ENCODE measurements at places on chromosomes 1 and 21.

DNA sequence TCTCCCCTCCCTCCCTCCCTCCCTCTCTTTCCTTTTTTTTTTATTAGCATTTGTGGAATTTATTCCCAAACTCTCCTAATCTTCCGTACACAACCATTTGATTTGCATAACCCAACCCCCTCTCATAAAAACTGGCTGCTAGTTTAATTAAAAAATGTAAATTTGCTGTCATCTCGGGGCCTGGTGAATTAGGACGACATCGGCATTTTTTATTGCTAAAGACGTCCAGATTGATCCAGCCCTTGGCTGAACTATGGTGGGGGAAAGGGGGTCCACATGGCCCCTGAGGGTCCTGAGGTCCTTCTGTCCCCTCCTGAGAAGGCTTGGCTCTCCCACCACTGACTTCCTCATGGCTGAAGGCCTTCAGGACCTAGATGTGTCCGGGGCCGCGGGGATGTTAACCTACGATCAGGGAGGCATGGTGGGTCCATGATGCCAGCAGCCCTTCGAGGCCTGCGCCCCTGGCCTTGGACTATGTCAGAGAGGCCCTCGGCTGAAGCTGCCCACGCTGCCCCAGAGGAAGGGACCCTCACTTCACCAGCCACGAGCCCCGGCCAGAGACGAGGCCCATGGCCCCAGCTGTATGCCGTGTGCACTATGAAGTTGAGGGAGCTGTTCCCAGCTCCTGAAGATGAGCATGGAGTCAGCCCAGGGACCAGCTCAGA lies 105.2 kb downstream of the CASZ1 start:
- DNase-seq: no peak

GRCh38 chr1:178976541-178976940 lies 49.2 kb upstream of the FAM20B start:
- no peak for DNase-seq

- DNase-seq: no peak
Observed at GRCh38 chr1:94259635-94260289, 22.4 kb upstream of the ARHGAP29 start.

GRCh38 chr1:97505816-97506215 lies 415.0 kb downstream of the DPYD start:
- DNase-seq: no peak

- DNase-seq: no peak
Observed at GRCh38 chr1:47830021-47830420, 167.2 kb downstream of the TRABD2B start.

- DNase-seq: peak; percentile 64
Observed at GRCh38 chr1:198560161-198560560, 19.7 kb upstream of the ATP6V1G3 start.

- no peak for DNase-seq
Observed at GRCh38 chr1:75514270-75514669, 96.6 kb downstream of the SLC44A5 start.

GRCh38 chr1:191419842-191420241 lies 738.4 kb upstream of the RGS18 start:
- no peak for DNase-seq

DNA sequence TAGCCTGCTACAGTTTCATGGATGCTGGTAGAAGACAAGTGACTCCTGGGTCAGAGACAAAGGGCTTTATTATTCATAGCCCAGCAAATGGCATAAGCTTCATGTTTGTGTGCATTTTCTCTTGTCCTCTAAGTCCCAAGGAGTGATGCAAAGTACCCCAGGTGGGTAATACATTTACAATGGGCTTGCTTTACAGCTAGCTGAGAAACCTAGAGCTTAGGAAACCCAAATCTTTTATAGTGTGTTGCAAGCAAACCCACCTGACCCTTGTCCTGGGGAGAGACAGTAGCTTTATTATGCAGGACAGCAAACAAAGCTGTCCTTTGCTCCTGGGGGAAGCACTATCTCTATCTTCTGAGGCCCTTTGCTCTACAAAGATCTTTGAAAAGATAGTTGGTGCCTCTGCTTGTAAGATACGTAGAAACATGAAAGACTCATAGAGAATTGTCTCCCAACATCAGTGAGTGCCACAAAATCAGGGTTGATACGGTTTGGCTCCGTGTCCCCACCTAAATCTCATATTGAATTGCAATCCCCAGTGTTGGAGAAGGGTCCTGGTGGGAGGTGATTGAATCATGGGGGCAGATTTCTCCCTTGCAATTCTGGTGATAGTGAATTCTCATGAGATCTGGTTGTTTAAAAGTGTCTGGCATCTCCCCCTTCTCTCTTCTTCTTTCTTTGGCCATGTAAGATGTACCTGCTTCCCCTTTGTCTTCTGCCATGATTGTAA lies 315.8 kb upstream of the USP24 start:
- DNase-seq: no peak

DNA sequence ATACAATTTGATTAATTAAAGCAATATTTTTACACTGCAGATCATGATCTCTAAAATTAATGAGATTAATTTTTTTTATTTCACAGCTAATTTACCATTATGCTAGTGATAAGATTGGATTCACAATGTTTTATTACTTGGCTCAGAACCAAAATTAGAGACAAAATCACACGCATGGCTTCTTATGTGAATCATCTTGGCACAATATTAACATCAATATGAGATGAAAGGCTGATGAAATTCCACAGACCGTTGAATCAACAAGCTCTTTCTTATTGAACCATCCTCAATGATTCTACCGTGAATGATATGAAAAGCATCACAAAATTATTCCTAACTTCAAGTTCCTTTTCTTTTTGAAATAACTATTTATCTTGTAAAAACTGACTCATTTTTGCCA lies 544.9 kb downstream of the KCNT2 start:
- no peak for DNase-seq

DNA sequence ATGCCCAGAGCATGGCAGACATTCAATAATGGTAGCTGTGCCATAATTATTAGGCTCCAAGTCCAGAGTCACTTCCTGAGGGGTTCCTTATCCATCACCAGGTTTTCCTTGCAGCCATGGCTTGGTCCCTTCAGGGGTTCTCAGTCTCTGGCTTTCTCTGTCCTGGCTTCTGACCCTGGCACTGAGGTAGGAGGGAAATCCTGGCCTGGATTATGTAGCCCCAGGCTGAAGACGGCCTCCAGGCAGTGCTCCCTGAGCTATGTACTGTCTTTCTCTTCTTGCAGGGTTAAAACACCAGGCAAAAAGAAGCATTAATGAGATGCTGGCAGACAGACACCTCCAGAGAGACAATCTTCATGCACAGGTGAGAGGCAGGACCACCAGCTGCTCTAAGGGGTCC lies 9.5 kb upstream of the PADI3 start:
- peak; percentile 83 for DNase-seq

GRCh38 chr1:24861821-24862727 lies 68.0 kb downstream of the RUNX3 start:
- DNase-seq: no peak

DNA sequence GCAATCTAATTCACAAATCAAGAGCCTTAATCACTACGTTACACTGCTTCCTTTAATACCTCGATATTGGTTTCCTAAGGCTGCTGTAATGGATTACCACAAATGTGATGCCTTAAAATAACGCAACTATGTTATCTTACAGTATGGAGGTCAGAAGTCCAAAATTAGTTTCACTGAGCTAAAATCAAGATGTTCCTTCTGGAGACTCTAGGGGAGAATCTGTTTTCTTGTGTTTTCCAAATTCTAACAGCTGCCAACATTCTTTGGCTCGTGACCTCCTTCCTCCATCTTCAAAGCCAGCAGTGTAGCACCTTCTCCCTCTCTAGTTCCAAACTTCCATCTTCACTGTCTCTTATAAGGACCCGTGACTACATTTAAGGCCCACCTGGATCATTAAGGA lies 335.0 kb upstream of the NFIA start:
- no peak for DNase-seq

DNA sequence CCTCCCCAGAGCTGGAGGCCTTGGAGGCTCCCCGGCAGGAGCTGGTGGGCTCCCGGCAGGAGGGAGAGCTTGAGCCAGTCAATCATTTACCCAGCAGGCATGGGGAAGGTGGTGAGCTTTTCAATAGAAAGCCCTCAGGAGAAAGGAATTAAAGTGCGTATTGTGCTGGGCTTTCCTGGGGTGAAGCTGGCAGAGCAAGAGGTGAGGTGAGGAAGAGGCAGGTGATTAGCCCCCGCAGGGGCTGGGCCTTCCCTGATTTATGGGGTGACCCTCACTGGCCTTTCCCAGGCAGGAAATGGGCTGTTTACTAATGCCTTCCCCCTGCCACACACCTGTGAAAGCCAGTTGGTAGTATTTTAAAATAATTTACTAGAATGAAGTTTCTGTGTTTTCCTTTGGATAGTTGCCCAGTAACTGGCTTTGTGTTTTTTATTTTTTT lies 25.8 kb downstream of the CLDN14 start:
- no peak for DNase-seq

GRCh38 chr1:54606096-54606989 lies 17.0 kb downstream of the FAM151A start:
- DNase-seq: no peak

DNA sequence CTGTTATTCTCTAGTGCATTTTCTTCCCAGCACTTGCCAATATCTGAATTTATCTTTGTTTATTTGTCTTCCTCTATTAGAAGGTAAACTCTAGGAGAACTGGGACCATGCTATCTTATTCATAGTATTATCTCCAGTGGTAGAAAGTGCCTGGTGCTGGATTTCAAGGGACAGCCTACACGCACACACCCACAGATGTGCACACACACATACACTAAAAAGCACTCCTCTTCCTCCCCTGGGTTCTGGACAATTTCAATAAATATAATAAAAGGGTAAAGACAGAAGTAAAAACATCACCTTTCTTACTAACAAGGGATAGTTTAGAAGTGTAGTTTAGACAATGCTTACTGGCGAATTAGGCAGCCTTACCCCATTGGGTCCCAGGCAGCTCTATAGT lies 28.5 kb upstream of the USP24 start:
- DNase-seq: no peak
